ENCODE measurements at places on chromosomes 6 and 20.

DNA sequence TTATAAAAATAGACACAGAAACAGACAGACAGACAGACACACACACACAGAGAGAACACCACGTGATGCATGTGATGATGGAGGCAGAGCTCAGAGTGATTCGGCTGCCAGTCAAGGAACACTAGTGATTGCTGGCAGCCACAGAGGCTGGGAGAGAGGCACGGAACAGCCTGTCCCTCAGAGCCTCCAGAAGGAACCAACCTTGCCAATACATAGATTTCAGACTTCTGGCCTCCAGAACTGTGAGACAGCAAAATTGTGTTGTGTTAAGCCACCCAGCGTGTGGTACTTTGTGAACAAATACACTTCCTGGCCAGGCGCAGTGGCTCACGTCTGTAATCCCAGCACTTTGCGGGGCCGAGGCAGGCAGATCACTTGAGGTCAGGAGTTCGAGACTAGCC lies 9.5 kb upstream of the PARD6B start:
- DNase-seq: no peak

- no peak for DNase-seq
These were observed 14.6 kb downstream of the EDN3 start for GRCh38 chr20:59314997-59315396.

DNA sequence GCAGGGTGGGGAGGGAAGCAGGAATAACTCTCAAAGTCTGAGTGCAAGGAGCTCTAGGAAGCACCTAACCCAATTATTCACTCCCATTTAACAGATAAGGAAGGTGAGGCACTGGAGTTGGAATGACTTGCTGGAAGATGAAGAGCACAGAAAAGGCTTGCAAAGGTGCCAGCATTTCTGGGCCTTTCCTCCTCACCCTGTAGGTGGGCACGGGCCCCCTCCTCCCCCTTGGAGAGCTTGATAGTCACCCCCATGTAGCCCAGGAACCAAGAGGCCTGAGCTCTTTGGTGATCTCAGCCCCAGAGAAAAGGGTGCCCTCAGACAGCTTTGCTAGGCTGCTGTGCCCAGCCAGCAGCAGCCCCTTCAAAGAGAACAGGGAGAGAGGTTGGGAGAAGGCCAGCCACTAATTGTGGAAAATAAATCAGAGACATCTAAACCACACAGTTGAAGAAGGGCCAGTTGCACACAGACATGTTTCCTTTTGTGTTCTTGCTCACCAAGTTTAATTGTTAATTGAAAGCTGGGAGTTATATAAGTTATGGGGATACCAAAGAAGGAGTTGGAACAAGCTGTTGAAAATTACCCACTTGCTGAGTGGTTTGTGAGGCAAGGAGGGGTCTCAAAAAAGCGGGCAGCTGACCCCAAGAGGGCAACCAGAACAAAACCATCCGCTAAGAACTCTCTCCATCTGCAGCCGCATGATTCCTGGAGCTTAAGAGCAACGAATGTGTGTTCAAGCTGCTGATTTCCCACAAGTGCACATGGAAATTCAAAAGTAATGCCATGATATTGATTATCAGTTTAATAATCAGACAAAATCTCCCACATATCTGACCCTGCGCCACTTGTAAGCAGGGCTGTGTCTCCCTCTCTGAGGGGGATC lies 77.0 kb downstream of the MRPL14 start:
- no peak for DNase-seq

DNA sequence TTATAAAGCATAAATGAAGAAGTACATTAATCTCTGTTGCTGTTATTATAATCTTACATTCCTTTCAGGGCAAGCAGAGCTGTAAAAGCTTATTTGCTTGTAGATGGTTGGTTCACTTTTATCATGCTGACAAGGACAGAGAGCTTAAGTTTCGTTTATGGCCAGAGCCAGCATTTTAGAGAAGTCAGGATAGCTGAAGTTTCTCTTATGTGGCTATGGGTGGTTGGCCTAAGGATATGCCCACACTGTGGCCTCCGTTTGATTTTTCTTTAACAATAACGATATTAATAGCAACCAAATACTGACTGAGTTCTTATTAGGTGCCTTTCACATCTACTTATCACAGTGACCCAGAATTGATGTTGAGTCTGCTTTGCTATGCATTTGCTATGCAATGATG lies 78.5 kb downstream of the FARS2 start:
- DNase-seq: no peak

DNA sequence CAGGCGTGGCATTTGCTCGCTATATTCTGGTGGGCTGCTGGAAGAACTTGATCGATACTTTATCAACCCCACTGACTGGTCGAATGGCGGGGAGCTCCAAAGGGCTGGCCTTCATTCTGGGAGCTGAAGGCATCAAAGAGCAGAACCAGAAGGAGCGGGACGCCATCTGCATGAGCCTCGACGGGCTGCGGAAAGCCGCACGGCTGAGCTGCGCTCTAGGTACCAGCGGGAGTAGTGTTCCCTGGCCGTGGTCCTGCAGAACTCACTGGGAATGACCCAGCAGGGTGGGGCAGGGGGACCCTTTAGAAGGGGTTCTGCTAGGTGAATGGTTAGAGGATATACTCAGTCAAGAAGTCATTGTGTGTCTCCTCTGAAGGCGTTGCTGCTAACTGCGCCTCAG lies 68.4 kb upstream of the PBOV1 start:
- no peak for DNase-seq

DNA sequence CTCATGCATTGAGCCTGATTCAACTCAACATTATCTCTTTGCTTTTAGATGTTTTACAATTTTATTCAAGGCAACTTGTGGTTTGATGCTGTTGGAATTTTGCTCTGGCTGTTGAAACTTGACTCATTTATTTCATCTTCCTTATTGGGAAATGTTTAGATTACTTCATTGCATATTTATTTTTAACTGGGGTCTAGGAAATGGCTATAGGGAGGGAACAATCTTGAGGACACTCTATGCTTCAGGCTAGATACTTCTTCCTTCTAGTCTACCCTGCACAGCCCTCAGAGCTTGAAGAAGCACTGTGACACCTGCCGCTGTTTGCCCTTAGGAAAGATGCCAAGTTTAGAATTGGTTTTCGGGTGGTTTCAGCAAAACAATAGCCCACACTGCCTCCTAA lies 183.4 kb downstream of the ADGRG6 start:
- DNase-seq: no peak

DNA sequence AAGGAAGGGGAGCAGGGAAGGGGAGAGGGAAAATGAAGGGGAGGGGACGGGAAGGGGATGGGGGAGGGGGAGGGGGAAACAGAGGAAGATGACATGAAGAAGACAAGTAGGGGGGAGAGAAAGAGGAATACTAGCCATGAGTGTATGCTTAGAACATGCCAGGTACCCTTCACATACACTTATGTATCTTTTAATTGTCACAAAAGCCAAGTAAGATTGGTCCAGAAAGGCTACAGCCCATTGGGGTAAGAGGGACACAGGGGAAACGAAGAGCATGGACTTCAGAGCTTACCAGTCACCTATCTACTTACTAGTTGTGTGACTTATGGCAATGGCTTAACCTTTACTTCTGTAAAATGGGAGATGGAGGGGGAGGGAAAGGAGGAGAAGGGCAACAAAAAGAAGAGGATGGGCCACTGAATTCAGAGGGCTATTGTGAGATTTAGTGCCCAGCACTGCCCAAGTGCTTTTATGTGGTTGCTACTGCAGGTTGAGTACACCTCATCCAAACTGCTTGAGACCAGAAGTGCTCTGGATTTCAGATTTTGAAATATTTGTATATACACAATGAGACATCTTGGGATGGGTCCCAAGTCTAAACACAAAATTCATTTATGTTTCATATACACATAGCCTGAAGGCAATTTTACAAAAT lies 90.3 kb downstream of the ARHGAP18 start:
- no peak for DNase-seq

DNA sequence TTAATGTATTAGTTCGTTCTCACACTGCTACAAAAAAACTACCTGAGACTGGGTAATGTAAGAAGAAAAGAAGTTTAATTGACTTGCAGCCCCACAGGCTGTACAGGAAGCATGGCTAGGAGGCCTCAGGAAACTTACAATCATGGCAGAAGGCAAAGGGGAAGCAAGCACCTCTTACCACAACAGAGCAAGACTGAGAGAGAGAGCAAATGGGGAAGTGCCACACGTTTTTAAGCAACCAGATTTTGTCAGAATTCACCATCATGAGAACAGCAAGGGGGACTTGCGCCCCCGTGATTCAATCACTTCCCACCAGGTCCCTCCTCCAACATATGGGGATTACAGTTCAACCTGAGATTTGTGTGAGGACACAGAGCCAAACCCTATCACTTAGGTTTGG lies 70.8 kb upstream of the SRSF6 start:
- no peak for DNase-seq

GRCh38 chr6:147510929-147511590 lies 2.6 kb downstream of the SAMD5 start:
- DNase-seq: no peak

DNA sequence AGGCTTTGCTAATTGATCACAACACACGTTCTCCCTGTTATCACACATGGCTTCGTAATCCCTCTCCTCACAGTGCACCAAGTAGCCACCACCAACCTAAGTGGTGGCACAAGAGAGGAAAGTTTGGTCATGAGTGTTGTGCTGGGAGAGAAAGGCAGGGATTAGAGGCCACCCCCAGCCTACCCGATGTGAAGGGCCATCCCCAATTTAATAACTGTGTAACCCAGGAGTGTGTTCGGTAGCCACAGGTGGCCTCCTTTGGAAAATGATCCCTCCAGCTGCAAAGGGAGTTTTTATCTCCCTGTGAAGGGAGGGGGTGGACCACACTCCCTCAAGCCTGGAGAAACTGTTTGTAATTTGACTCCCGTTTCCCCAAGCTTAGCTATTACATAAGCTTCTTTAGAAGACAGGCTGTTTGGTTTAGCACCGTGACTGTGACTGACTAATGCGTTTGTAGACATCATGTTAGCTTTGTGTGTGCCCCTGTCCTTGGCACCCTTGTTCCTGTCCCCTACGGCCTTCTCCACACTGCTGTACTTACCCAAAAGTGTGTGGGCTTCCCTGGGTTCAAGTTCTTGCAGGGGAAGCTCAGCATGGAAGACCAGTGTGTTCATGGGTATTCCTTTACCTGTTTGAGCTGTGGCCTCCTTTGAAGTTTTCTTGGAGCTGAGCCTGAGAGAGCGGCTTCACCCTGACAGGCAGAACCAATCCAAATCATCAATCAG lies 20.6 kb downstream of the PPP1R16B start:
- DNase-seq: no peak

- DNase-seq: no peak
These were observed 33.1 kb upstream of the MCUR1 start for GRCh38 chr6:13847326-13848050.

DNA sequence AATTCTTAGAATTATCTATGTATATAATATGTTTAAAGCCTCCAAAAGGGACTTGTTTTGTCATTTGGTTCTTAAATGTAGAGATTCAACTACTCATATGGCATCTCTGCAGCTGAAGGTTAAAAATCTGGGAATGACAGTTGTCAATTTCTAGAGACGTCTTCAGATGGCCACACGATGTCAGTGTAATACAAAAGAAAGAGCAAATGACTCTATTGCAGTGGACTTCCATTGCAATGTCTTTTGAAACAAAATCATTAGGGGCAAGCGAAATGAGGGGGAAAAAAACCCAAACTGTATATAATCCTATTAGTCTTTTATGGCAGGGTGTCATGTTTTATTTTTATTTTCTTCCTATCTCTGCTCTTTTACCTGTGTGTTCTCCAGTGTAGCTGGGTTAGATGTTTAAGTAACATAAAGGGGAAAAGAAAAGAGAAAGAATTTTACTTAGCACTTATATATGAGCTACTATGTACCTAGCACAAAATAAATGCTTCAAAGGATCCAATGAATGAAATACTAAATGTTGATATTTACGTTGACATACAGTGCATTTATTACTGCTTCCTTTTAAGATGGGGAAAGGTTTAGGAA lies 26.2 kb downstream of the CCN2 start:
- no peak for DNase-seq

DNA sequence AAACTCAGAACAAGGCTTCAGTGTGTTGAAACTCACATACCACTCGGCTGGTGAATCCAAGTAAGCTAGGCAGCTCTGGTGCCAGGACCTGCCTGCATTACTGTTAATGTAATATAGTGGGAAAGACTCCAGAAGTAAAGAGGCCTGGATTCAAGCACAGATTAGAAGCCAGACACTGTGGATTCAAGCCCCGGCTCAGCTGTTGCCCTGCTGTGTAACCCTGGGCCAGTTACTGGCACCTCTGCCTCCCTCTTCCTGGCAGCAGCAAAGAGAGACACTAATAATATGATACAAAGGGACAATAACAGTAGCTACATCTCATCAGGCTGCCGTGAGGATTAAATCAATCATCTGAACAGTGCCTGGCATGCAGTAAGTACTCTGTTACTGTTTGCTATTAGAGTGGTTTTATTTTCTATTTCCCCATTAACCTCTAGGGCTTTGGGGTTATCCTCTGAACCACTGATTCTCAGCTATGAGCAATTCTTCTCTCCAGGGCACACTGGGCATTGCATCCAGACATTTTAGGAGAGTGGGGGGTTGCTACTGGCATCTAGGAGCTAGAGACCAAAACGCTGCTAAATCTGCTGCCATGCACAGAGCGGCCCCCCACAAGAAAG lies 92.9 kb downstream of the ZMYND8 start:
- no peak for DNase-seq

GRCh38 chr20:33656010-33656782 lies 5.9 kb upstream of the C20orf144 start:
- no peak for DNase-seq

DNA sequence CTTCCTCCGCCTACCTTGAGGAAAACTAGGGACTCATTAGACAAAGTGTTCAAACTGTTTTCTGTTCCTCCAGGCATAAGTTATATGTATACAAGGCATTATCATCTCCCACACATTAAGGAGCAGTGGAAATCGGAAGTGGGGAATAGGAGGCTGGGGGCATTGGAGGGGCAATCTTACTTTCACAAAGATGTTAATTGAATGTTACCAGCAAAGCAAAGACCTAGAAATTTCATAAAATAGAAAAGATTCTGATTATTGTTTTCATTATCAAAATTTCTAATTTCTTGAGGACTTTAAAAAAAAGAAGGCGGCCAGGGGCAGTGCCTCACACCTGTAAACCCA lies 501.7 kb upstream of the JARID2 start:
- DNase-seq: no peak

DNA sequence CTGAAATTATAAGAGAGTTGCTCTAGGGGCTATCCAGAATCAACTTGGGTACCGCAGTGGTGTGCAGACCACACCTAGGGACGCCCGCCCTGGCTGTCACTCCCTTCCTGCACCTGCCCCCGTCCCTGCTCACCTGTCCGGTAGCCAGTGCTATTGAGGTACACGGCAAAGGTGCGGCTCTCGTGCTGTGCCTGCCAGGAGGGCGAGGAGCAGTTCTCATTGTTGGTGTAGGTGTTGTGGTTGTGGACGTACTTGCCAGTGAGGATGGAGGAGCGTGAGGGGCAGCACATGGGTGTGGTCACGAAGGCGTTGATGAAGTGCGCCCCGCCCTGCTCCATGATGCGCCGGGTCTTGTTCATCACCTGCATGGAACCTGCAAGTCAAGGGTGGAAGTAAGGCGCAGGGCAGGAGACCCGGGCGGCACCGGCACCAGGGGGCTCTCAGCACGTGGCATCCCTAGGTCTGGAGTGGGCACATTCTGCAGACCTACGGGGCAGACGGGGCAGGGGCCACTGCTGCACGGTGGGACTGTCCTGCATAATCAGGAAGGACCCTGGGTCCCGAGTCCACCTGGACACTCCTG lies 48.6 kb downstream of the SULF2 start:
- no peak for DNase-seq

Data from endothelial cell (in vitro differentiated cells).